ENCODE measurements at places on chromosomes 2 and 18.

DNA sequence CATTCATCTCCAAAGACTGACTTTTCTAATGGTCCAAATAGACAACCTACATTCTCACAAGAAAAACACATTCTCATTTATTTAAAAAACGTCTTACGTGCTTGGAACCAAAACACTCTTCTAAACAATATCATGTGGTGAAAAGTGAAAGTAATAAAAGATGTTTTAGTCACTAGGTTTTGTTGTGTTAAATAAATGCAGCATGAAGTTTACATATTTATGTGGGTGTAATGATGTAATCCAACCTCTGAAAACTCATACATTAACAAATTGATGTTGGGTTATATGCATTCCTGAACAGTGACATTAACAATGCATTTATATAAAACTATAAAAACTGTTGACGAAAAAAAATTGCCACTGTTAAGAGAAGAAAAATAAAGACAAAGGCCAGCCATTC is 55.1 kb upstream of the ACVR2A start:
- DNase-seq = no peak

DNA sequence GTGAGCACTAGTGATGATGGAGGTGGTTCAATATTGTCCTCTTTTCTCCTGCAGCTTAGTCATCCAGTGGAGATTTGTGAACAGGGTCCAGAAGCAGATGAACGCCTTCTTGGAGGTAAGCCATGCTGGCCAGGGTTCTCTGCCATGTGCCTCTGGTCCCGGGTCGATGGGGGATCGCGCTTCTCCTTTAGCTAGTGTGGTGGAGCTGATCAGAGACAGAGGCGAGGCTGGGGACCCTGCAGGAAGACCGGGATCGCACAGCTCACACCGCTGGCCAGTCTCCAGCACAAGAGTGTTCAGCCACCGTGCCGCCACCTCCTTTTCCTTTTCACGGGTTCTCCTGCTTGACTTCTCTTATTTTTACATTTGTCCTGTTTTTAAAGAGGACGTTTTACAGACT is 243.4 kb downstream of the ALPK2 start:
- no peak for DNase-seq

- DNase-seq = no peak
Observed at GRCh38 chr2:199509403-199509802, 51.7 kb upstream of the SATB2 start.

GRCh38 chr2:163987175-163987940 is 251.6 kb upstream of the FIGN start:
- no peak for DNase-seq

DNA sequence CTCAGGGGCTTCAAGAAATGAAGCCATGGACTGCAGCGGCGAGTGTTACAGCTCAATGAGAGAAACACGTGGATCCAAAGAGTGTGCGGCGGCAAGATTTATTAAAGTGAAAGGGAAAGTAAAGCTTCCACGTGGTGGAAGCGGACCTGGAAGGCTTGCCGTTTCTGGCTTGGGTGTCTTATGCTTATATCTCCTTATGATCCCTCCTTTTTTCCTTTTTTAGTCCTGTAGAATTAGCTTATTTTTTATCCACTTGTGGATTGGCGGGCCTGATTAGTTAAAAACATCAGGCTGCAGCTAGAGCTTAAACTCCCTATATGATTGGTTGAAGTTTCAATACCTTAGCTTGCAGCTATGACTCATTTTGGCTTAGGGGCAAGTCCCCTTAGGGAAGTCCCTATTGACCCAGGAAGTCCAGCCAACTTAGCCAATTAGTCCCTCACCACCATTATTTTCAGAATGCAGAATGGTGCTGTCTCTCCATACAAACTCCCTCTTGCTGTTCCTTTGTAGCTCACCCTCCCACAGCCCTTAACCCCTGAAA is 11.6 kb upstream of the HNMT start:
- no peak for DNase-seq

DNA sequence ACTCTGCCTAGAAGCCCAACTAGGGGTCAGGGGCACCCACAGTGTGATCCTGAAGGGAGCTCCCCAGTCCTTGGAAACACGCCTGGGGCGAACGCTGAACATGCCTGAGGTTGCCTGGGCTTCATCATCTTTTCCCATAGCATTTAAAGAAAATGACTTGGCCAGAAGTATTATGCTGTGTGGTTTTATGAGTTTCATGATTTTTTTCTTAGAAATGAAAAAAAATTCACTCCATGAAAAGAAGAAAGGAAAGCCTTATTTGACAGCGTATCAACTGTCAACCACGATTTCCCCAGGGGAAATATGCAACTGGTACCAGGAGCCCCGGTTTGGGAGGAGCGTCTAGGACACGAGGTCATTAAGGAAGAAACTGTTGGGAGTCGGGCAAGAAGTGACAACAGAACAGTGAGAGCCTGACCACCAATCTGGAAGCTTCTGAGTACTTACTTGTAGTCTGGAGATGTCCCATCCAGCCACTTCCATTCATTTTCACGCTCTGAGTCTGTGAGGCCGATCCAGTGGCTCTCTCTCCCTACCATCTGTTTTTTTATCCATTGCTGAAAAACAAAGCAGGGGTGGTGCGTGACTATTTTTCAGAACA is 63.5 kb upstream of the THOC1 start:
- DNase-seq = no peak

DNA sequence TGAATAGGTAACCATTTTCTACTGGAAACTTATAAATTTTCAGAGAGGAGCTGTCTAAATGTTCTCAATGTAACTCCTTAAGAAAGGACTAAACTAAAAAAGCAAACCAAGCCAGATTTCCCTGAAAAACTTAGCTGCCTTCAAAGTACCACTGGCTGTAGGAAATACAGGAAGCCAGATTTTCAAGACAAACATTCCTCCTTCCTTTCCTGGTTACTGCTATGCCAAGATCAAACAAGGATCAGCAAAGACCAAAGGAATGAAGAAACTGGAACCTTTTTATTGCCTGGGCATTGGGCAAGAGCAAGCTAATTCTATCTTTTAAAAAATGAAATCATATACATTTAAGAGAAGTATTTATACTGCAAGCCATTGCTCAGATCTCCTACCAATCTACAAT is 212.7 kb downstream of the DYM start:
- DNase-seq = no peak

- no peak for DNase-seq
Observed at GRCh38 chr2:239441261-239442078, 40.6 kb upstream of the HDAC4 start.

DNA sequence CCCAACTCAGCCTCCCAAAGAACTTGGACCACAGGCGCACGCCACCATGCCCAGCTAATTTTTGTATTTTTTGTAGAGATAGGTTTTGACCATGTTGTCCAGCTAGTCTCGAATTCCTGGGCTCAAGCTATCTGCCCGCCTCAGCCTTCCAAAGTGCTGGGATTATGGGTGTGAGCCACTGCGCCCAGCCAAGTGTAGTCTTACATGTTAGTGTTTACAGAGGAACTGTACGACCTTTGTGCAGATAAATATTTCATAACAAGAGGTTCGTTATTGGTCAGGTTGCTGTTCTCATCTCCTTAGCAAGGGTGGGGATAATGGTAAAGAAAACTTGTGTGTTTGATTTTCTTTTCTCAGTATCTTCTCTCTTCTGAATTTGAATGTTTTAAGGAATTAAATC is 46.5 kb downstream of the RALBP1 start:
- DNase-seq = no peak

DNA sequence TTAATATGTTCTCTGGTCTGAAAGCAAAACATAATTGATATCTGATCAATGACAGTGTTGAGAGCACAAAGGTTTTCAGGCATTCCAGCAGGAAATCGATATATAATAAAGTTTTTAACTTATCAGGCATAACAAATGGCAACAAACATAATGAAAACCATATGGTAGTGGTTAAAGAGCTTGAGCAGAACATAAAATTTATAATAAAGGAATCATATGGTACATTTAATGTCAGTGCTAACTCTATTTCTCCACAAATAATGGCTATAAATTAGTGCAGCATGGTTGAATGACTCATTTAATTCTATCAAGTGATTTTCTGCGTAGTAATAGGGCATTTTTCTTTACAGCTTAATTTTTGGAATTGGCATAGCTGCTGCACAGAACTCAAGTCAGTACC is 306.2 kb downstream of the FSIP2 start:
- no peak for DNase-seq

DNA sequence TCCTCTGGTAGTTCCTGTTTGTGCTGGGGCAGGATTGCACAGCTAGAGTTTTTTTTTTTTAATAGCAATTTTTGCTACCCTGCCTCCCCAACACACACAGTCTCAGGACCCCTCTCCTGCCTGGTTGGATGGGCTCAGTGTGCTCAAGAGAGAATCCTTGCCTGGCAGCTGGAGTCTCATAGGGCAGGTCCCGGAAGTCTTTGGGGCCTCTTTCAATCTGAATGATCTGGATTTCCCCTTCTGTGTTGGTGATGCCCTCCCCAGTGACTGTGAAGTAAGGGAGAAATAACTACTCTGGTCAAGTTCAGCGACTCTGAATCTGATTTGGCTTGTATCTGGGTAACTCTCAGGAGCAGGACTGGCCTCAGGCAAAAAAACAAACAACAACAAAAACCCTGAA is 220.6 kb upstream of the LRRTM1 start:
- DNase-seq = no peak

DNA sequence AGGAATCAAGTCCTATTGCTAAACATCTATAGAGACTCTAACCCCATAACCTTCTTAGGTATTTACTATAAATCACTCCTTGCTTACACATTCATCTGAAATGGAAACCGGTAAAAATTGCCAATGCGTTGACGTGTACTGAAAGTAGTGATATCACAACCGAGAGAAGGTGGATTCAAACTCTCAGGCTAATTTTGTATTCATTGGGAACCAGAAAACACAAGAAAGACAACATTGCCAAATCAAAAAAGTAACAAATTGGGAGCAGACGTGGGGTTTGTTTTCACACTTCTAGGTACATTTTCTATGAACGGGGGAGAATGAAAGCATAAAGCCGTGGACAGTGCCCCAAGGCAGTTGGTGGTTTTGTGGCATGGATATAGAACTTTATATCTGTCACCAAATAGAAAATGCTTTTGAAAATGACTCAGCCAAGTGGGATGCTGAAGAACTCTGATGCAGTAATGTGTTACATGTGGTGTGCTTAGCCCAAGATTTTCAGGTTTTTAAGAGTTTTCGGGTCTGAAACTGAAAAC is 155.1 kb upstream of the RASGRP3 start:
- DNase-seq = no peak

DNA sequence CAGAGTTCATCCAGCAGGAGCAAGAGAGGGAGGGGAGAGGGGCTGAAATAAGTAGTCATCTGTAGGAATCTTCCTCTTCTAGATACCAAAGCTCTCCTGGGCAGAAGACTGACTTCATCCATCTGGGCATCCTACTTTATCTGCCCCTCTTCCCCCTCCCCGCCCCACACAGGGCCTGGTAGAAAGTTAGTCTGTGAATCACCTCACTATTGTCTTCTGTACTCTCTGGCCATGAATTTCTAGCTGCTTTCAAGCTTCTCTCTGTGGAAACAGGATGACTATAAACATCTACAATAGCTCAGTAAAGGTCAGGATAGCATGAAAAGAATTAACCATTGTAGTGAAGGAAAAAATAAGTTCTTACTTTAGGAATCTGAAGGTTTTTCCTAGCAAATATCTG is 47.7 kb upstream of the RNU4ATAC start:
- no peak for DNase-seq

DNA sequence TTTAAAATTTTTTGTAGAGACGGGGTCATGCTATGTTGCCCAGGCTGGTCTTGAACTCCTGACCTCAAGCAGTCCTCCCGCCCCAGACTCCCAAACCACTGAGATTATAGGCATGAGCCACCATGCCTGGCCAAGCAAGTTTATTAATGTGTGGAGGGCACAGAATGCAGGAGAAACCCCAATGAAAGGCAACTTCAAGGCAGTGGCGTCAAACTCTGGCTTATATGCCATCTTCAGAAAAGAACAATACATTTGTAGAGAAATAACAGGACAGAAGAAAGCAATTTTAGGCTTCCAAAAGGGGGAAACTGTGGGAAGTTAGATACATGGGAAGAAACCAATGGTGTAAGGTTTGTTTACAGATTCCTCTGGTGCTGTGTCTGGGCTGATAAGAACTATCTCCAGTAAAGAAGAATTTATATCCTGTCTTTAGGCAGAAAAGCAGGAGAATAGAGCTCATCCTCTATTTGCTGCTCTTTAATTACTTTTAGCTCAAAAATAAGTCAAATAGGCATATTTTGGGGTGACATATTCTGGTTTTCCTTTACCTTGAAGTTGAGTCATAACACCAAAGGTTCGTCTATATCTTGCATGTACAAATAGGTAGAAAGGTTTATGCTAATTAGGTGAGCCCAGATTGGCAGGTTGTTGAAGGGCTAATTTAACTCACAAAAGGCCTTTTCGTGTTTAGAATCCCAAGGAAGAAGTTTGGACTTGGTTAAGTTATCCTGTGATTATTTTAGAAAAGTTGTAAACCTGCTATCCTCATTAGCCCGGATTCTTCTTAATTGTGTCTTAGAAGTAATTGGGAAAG is 26.0 kb upstream of the TMEM214 start:
- DNase-seq = no peak

GRCh38 chr2:74333175-74333574 is 10.0 kb downstream of the SLC4A5 start:
- no peak for DNase-seq

GRCh38 chr2:14324308-14324707 is 308.2 kb upstream of the LRATD1 start:
- DNase-seq = no peak

- DNase-seq = no peak
Observed at GRCh38 chr2:73925853-73926492, 707 bp upstream of the DGUOK start.

GRCh38 chr2:75010571-75010970 is 52.1 kb downstream of the POLE4 start:
- DNase-seq = no peak

DNA sequence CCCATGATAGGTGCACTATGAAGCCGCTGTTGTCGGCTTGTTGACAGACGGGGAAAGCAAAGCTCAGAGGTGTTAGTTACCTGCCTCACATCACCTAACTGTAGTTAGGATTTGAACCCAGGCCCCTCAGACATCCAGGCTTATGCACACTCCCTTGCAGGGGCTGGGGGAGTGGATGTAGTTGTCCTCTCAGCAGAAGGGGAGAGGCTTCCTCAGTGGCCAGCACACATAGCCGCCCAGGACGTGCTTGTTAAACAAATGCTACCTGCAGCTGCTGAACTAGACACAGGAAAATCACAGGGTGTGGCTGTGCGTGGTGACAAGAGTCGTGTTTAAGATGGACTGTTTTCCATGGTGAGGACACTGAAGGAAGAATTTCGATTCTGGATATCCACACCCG is 39.2 kb downstream of the GREB1 start:
- no peak for DNase-seq

- no peak for DNase-seq
Observed at GRCh38 chr2:187075199-187075635, 226.2 kb upstream of the ZSWIM2 start.
